Amniotic epithelial cell (primary cell): ENCODE measurements at places on chromosomes 16 and 17.

GRCh38 chr17:53655591-53655990 lies 167.1 kb upstream of the KIF2B start:
- peak; percentile 61 for DNase-seq

DNA sequence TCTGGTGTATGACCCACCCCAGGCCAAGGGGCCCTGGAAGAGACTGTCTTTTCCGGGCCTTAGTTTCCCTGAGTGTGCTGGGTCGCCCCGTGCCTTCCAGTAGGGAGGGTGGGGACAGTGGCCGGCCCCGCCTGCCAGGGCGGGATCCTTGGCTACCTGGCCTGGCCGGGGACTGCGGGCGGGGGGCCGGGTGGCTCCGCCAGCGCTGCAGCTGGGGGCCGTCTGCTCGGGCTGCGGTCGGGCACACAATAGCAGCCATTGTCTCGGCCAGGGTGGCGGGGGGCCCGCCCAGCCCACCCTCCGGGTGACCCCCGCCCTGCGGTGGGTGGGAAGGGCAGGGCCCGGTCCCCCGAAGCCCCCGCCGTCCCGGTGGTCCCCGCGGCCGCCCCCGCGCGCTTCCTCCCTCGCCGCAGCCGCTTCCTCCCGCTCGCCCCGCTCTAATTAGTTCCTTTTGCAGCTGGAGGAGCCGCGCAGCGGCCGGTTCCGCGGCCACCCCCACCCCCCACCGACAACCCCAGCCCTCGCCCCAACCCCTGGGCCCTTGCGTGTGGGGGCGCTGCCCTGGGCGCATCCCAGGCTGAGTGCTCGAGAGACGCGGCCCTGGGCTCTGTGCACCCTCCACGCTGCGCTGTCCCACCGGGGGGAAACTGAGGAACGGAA lies 11.6 kb downstream of the GLIS2 start:
- no peak for DNase-seq

DNA sequence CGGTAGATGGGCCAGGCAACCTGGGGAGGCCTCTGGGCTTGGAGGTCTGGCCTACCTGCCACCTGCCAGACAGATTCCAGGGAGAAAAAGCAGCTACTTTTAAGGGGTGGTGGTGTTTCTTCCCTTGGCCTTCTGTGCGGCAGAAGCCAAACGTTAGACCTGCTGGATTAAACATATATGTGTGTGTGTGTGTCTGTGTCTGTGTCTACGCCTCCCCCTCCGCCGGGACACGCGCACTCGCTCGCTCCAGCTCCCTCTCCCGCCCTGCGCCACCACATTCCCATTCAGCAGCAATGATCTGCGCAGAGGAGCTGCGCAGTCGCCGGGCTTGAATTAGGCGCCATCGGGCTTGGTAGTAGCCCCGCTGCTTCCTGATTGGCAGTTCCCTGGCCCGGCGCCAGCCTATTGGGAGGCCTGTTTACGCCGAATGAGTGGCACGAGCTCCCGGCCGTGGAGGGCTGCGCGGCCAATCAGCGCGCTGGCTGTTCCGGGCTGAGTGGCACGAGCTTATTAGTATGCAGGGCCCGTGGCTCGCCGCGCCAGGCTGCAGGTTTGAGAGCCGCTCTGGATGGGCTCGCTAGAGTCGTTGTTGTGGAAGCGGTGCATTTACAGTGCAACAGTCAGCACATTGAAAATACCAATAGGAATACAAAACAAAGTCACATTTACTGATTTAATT lies at the start of gene BAHCC1:
BAHCC1 (plus strand) TSS at position 537 of the 679 bp plus-strand sequence. CDS start 4,283 bp downstream, outside the sequence.
- peak; percentile 99 for DNase-seq

GRCh38 chr17:61551255-61551742 lies 39.7 kb downstream of the NACA2 start:
- DNase-seq: peak; percentile 48

- DNase-seq: no peak
These were observed 11.4 kb downstream of the CASKIN1 start for GRCh38 chr16:2184962-2185361.

DNA sequence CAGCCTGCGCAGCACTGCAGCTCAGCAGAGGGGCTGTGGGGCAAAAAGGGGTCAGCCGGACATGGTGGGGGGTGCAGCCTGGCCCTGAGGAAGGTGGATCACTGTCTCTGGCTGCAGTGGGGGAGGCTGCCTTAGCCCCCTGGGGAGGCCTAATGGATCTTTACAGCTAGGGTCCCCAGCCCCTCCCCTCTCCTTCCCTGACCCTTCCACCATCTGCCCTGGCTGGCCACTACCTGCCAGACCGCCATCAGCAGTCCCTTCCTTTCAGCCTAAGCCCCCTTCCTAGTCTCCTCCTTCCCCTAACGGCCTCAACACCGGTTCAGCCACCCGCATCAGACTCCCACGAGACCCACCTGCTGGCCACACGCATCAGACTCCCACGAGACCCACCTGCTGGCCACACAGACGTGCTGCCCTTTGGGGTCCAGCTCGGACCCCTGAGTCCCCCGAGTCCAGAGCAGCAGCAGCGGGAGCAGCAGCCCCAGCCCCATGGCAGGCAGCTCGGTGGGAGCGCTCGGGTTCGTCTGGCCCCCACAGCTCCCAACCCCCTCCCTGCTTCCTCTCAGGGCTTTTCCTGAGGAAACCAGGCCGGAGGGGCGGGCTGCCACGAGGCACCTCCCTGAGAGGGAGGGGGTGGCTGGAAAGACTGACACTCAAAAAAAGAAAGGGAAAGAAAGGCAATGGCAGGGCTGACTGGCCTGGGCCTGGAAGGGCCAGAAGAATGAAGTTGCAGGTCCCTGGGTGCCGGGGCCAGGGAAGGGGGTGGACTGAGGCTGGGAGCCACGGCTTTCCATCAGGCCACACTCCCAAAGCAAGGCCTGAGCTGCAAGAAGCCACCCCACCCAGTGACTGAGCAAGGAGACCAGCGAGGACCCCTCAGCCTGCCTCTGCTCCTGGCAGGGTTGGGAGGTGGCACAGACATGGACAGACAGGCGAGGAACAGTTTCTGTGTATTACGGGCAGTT lies at the start of gene SCARF1:
SCARF1 (minus strand) TSS at position 526 of the 965 bp plus-strand sequence; CDS start at position 491, 35 bp downstream.
- DNase-seq: no peak

DNA sequence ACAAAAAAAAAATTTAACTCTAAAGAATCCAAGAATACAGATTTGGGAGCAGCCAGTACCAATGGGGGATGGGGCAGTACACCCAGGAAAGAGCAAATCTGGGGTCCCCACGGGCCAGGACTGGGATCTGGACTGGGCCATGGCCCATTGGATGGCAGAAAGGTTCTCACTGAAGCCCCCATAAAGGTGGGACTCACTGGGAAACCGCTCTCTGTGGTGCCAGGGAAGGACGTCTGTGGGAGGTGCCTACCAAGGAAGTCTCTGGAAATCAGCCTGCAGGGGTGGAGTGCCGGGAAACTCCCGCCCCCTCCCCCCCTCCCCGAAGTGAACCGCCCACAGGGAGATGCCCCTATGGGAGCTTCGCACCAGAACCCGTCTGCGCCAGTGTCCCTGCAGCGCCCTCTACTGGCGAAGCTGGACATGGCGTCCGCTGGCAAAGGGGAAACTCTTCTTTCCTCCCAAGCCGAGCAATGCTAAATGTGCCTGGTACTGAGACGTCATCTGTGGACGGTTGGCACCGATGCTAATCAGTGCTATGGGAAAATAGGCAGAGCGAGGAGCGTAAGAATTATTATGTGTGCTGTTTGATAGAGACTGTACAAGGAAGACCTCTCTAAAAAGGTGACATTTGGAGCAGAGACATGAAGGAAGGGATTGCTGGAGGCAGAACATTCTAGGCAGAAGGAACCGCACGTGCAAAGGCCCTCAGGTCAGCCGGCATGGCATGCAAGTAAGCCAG lies 671.1 kb downstream of the WWOX start:
- DNase-seq: peak; percentile 6

- DNase-seq: no peak
These were observed 1483.0 kb downstream of the CDH8 start for GRCh38 chr16:60553090-60553757.

DNA sequence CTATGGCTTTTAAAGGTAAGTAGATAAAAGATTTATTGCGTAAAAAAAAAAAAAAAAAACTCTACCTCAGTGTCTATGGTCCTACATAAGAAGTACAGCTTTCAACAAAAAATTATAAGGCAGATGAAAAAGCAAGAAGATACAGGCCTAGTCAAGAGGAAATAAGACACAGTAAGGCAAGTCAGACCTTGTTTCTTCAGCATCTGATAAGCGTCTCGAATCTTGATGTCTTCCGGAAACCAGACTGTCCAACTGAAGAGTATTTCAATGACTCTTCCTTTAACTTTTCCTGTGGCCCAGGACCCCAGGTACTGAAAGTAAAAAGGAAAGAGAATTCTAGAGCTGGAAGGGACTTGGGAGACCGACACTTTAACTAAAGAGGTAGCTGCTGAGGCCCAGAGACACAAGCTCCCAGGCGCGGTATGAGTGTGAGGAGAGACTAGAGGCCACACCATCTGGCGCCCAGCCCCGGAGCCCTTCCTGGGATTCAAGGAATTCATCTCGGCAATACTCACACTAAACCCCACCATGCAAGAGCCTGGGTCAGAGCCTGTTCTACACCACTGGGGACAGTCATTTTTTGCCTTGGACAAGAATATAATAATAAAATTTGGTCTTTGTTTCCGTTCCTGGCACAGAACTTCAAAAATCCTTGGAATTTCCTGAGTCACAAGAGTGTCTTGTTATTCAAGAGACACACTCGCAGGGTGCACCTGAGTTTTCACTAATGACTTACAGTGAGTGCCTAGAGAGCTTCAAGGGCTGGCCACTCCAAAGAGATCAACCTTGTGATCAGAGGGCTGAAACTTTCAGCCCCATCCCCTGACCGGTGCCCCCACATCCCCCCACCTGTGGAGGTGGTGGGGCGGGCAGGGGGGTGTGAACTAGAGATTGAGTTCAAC lies 18.6 kb downstream of the GGA2 start:
- DNase-seq: peak; percentile 33

DNA sequence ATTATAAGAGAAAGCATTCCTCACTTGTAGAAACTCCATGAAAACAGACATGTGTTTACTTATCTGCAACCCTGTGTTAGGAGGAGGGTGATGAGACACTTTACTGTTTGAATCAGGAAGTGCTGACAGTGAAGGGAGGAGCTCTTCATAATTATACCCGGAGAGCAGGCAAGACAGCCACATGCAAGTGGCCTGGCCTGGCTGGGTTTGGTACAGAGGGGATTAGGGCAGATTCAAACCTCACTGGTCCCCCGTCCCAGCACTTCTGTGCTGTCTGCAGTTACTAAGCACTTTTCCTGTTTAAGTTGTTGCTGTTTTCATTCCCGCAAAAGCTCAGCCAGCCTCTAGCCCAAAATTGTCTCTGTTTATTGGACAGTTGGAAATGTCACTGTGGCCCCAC lies 78.5 kb downstream of the WWOX start:
- no peak for DNase-seq

- no peak for DNase-seq
These were observed 83.6 kb downstream of the ABR start for GRCh38 chr17:1096215-1096614.

- DNase-seq: peak; percentile 1
These were observed 743 bp downstream of the ZNF624 start for GRCh38 chr17:16652847-16653366.

DNA sequence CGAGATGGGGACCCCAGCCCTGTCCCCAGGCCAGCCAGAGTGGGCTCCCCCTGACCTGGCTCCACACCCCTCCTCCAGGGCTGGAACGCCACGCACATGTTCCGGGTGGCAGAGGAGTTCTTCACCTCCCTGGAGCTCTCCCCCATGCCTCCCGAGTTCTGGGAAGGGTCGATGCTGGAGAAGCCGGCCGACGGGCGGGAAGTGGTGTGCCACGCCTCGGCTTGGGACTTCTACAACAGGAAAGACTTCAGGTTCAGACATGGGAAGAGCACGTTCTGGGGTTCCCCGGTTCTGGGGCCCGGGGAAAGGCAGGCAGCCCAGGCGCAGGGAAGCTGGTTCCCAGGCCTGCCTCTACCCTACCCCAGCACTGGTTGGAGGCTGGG lies 4.6 kb downstream of the ACE start:
- no peak for DNase-seq
